ENCODE measurements at places on chromosomes 13 and 19.

- no peak for DNase-seq
Observed at GRCh38 chr13:71773531-71773930, 93.5 kb downstream of the DACH1 start.

- DNase-seq, result peak; percentile 62
Observed at GRCh38 chr13:44930963-44931623, 58.2 kb downstream of the NUFIP1 start.

- DNase-seq, result no peak
Observed at GRCh38 chr13:45704854-45705695, 3.0 kb downstream of the CBY2 start.

DNA sequence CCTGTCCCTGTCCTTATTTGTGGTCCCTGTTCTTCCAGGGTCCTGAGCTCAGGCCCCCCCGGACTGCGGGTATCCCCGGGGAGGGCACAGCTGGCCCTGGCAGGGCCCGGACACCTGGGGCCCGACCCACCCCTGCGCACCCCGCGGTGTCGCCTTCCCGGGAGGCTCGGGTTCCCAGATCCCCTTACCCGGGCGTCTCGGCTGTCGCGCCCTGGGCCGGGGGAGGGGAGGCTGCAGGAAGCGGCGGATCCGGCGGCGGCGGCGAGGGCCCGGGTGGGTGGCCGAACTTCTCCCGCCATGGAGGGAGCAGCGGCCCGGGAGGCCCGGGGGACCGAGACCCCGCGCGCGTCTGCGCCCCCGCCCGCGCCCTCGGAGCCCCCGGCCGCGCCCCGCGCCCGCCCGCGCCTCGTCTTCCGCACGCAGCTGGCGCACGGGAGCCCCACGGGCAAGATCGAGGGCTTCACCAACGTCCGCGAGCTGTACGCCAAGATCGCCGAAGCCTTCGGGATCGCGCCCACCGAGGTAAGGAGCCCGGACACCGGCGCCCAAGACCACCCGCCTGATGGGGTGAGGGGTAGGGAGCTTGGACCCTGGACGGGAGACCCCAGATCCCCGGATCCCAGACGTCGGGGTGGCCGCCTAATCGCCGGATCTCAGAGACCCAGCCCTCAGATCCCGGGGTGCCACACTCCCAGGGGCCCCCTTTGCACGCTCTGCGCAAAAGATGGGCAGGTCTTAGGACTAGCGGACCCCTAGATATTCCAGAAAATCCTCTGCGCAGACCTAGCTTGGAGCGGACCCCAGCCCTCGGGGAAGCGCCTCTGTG is at the start of gene GIPC3:
GIPC3 (plus strand) TSS at position 178 of the 826 bp plus-strand sequence; CDS start at position 298, 120 bp downstream.
- no peak for DNase-seq

DNA sequence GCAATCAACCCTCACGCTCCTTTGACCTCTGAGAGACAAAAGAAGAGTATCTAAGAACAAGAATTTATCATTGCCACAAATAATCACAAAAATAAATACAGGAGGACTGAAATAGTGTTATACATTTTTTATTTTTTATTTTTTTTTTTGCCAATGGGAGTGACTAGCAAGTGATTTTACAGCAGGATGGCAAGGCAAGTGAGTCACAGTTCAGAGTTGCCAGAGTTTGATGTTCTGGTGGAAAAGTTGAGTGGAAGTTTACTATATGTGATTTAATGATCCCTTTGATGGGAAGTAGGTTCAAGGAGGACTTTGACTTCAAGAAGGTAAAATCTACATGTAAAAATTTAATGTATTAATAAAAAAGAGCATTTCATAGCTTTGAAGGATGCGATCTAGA is 2691.4 kb downstream of the PCDH9 start:
- no peak for DNase-seq

DNA sequence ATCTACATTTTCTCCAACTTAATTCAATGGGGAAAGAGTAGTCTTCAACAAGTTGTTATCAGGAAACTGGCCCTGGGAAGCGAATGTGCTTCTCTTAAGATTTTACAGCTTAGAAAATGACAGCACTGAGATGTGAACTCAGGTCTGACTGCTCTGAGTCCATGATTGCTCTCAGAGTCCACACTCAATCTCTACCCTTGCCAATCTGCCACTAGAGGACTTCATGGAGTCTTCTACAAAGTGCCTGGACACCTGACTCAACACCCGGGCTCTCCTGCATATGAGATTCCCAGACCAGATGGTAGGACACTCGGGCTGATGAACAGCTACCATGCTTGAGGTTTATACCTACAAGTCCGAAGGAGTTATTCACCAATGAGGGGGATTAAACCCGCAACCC is 74.8 kb downstream of the ABCC4 start:
- peak; percentile 99 for DNase-seq

DNA sequence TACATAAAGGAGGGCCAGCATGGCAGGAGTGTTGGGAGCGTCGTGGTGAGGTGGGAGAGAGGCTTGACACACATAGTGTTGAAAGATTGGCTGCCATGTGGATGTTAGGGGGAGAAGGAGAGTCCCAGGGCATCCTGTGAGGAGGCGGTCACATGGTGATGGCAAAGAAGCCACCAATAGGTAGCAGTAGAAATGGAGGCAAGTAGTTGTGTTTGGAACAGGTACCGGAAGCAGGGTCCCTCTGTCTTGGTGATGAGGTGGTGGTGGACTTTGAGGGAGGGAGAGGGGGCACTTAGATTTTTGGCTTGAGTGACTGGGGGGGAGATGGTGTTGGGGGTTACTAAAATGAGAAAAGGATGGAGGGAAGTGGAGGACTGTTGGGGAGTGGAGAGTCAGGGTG is 193.2 kb upstream of the RNF113B start:
- DNase-seq, result no peak

DNA sequence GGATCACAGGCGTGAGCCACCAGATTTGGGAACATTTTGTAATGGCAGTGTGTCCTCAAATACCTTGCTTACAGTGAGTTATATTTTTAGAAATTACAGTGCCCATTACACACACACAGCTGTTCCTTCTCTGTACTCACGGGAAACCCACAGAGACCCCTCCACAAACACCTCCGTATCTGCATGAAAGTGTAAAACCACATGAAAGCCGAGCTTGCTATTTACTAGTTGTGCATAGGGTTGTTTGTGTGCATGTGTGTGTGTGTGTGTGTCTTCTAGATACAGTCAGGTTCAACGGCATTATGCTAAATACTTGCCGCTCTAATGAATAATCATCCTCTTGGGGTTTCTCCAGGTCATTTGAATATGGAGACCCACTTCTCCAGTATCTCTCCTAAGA is 22.3 kb upstream of the LILRA2 start:
- no peak for DNase-seq

Data from NCI-H82 (cell line).